SJSA1 (cell line): ENCODE measurements at places on chromosomes 4 and X. TPM values are rescaled to one million over a fixed set of nuclear protein-coding genes. Genes with fewer than 3 reads are reported as not detected.
A peak's percentile ranks its signal among the peaks of the same experiment; 100 is the strongest.

The POU4F2 gene
- total RNA-seq, result not detected in 2 replicates

The FUNDC2 gene
- 62.6 and 63.8 TPM in 2 replicates for total RNA-seq

The COX7B2 gene
- not detected in 2 replicates for total RNA-seq

The WNK3 gene
- total RNA-seq, result 0.05 TPM in 1 of 2 replicates, not detected in the other

The NSUN7 gene
- not detected in 2 replicates for total RNA-seq

The MTNR1A gene
- 0.13 TPM in 1 of 2 replicates, not detected in the other for total RNA-seq

The CORIN gene
- total RNA-seq, result 0.25 TPM in 1 of 2 replicates, not detected in the other

The CASK gene
- total RNA-seq, result 15.8 and 25.2 TPM in 2 replicates

The FGFBP2 gene
- total RNA-seq, result not detected in 2 replicates

The PF4V1 gene
- total RNA-seq, result not detected in 2 replicates

The UGT2B7 gene
- total RNA-seq, result not detected in 2 replicates

The HSFX4 gene
- not detected in 2 replicates for total RNA-seq

GRCh38 chr4:32396507-32397070 lies 1676.4 kb downstream of the PCDH7 start:
- no peak for DNase-seq

- DNase-seq, result no peak
These were observed 44.9 kb upstream of the BBS12 start for GRCh38 chr4:122687531-122688061.

- no peak for DNase-seq
These were observed 125.7 kb downstream of the SH3KBP1 start for GRCh38 chrX:19761554-19762295.

DNA sequence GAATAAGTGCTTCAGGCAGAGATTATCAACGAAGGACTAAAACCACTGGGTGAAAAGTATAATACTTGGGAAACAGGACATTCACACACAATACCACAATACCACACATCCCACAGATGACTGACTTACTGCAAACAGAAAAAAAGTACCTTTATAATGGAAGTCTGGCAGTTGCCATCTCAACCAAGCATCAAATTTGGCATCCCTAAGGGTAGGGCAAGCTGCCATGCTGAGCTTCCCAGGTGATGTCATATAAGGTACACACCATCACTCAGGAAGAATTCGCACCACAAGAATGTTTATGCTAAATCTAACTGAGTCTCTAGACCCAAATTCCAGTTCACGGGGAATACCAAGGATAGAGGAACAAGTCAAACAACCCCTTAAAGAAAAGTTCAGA lies 9.1 kb downstream of the QDPR start:
- DNase-seq, result no peak

- DNase-seq, result no peak
These were observed 63.7 kb downstream of the ZFYVE28 start for GRCh38 chr4:2354760-2355159.

DNA sequence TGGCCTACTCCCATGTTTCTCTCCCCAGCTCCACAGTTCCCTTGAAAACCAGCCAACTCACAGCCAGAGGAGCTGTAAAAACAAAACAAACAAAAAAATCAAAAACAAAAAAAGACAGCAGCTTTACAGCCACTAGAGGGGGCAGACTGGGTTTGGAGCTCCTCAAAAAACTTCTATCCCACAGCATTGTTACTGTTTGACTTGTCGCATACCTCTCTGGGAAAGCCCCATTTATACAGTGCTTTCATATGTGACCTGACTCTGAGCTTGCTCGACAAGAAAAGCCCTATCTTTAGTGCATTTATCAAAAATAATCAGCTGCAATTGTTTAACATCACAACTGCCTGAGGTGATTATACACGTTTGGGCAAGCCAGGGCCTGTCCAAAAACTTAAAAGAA lies 21.6 kb downstream of the TSPAN6 start:
- peak; percentile 64 for DNase-seq

GRCh38 chr4:2135083-2135482 lies 76.0 kb downstream of the NAT8L start:
- no peak for DNase-seq

DNA sequence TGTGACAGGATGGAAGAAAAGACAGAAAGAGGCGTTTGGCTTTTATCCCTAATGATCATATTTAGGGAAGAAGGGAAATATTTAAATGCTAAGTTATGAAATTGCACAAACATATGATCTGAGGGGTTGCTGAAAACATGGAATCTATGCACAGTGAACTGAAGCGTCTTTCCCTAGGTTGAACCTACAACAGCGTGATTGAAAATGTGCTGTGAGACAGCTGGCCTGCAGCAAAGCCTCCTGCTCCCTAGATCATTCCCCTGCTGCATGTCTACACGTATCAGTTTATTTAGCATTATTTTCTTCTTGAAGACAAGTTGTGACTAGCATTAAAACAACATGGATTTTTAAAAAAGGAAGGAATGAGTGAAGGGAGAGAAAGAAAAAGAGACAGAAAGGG lies 272.5 kb upstream of the TRAM1L1 start:
- DNase-seq, result no peak

DNA sequence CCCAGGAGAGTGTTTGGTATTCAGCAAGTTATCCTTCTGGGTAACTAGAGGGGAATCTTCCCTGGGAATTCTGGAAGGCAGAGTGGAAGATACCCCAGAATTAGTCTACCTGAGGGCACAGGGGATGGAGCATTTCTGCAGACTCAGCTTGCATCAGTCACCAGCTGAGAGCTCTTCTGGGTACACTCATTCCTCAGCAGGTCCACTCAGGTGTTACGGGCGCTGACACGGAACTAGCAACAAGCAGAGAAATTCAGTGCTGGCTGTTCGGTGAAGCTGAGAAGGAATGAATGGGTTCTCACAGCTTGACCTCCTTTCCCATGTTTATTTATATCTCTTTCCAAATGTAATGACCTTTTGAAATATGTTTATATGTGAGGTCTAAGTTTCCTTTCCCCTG lies 106.0 kb upstream of the PNPLA4 start:
- DNase-seq, result no peak

DNA sequence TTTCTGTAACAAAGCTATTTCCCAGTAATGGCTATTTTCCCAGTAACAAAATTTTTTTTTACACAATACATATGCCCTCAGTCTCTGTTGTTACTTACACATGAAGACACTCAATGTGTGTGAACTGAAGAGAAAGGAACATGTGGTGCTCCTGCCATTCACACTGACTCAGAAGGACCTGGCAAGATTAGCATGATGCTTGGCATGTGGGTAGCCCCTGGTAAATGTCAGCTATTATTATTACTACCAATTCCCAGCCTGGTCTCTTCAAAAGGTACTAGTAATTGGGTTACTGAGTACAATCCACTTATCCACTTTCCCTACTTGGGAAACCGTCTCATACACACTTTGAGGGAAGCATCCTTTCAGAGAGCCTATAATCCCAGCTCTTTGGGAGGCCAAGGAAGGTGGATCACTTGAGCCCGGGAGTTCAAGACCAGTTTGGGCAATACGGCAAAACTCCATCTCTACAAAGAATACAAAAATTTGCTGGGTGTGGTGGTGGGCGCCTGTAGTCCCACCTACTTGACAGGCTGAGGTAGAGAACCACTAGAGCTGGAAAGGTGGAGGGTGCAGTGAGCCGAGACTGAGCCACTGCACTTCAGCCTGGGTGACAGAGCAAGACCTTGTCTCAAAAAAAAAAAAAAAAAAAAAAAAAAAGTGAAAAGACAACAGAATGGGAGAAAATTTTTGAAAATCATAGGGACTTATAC lies 14.6 kb downstream of the RBBP7 start:
- no peak for DNase-seq

DNA sequence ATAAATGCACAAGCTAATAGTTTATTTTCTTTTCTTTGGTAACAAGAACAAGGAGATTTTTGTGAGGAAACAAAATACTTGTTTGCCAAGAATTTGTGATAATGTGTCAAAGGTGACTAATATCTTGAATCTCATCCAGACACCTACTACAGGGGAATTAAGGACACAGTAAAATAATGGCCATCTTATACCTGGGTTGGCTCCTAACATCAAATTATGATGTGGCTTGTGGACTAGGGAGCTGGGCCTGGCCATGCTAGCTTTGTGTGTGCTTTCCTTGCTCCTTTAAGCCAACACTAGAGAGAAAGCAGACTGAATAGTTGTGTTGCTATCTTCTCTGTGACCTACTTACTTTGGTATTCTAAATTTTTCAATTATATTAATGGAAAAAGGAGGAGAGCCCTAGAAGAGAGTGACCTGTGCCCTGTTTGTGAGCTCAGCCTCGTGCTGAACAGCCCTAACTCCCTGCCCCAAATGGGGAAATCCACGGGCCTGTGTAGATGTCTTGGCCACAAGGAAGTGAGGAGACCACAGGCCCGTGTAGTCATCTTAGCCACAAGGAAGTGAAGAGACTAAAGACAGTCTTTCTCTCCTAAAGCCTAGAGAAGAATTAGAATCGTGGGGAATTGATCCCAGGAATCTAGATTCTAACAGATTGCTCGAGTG lies 23.3 kb downstream of the ARHGAP24 start:
- DNase-seq, result peak; percentile 53

- DNase-seq, result no peak
These were observed 174.2 kb upstream of the DMD start for GRCh38 chrX:33385546-33385945.

DNA sequence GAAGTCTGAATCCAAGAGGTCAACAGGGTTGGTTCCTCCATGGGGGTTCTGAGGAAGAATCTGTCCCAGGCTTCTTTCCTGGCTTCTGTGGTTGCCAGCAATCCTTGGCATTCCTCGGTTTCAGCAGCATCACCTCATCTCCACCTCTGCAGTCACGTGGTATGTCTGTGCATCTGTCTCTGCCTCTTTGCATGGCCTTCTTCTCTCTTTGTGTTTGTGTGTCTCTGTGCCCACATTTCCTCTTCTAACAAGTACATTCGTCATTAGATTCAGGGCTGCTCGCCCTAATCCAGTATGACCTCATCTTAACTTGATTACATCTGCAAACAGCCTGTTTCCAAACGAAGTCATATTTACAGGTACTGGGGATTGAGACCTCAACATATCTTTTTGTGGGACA lies 114.0 kb downstream of the BCOR start:
- no peak for DNase-seq

- peak; percentile 27 for DNase-seq
These were observed 82.1 kb downstream of the FIP1L1 start for GRCh38 chr4:53459548-53459947.

DNA sequence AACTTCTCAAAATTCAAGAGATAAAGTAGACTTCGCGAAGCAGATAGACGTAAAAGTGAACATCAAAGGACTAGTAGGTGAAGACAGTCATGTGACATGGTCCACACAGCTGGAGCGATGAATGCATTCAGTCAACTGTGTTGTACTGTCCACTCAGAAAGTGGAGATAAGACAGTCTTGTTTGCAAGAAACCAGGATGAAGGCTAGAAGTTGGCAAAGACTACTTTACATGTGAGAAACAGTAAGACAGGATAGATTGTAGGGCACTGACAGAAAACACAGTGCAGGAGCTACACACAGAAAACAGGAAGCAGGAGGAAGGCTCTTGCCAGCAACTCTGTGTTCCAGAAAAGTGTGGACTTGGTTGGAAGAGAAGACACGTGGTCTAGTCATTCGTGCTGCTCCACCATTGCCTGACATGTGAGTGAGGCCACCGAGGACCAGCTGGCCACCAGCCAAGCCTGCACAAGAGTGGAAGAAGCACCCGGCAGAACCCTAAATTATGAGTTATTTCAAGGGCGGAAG lies 78.9 kb downstream of the FAT1 start:
- DNase-seq, result no peak

- DNase-seq, result no peak
These were observed 60.3 kb upstream of the PRRG3 start for GRCh38 chrX:151634937-151635336.

GRCh38 chrX:148917441-148917840 lies 417.0 kb downstream of the AFF2 start:
- DNase-seq, result no peak

- peak; percentile 96 for DNase-seq
These were observed 43.1 kb upstream of the FGF2 start for GRCh38 chr4:122783301-122784215.

- DNase-seq, result no peak
These were observed 77.6 kb downstream of the EVC2 start for GRCh38 chr4:5630762-5631161.

- no peak for DNase-seq
These were observed 23.8 kb downstream of the CENPC start for GRCh38 chr4:67521506-67521905.

GRCh38 chr4:138114434-138114833 lies 127.7 kb downstream of the SLC7A11 start:
- no peak for DNase-seq

- DNase-seq, result no peak
These were observed 682.3 kb downstream of the TRIML1 start for GRCh38 chr4:188821500-188821899.

DNA sequence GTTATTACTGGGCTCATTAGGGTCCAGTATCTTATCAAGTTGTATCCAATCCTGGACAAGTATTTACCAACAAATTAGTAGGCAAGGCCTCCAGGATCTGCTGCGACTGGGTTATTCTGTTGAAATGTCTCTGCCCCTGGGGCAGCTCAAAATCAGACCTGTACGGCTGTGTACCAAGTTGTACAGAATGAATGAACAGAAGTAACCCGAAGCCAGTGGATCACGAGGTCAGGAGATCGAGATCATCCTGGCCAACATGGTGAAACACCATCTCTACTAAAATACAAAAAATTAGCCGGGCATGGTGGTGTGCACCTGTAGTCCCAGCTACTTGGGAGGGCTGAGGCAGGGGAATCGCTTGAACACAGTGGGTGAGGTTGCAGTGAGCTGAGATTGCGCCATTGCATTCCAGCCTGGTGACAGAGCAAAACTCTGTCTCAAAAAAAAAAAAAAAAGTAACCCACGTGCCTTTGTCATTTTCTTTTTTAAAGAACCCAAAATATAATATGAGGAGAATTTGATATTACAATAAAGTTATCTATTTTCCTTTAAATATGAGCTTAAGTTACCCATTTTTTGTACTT lies 127.3 kb downstream of the CBR4 start:
- DNase-seq, result peak; percentile 64

GRCh38 chr4:48704091-48704802 lies 75.8 kb downstream of the FRYL start:
- DNase-seq, result no peak

DNA sequence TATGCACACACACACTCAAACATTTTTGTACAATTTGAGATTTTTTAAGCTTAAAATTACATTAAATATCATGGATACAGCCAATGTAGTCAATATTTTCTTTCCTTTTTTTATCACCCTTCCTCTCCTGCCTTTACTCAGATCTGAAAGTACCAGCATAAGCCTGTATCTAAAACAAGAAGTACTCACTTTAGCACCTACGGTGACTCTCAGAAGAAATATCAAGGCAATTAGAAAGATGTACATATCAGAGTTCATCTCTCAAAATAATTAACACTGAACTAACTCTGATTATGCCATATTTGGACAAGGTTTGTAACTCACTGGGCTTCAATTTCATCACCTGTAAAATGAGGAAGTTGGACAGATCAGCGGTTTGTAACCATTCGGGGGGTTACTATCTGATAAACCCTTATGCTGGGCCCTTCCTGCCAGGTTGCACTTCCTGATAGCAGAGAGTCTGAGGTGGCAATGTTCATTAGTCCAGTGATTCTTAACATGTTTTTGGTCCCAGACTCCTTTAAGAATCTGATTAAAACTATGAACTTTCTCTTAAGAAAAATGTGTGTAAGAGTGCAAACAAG lies 5.7 kb upstream of the GPR174 start:
- DNase-seq, result no peak

- peak; percentile 39 for DNase-seq
These were observed 85.7 kb downstream of the EFNB1 start for GRCh38 chrX:68914479-68914946.
